MG63 (cell line): ENCODE measurements at places on chromosomes 4 and X. TPM values are rescaled to one million over a fixed set of nuclear protein-coding genes. Genes with fewer than 3 reads are reported as not detected.

ATP2B3 gene
- total RNA-seq = 0.13 TPM in 1 of 2 replicates, not detected in the other

ADH7 gene
- not detected in 2 replicates for total RNA-seq

ABLIM2 gene
- 1.1 and 1.2 TPM in 2 replicates for total RNA-seq

MAGEC2 gene
- total RNA-seq = not detected in 2 replicates

ATP7A gene
- total RNA-seq = 4.2 and 6.4 TPM in 2 replicates

TEX13D gene
- not detected in 2 replicates for total RNA-seq
